ENCODE measurements at places on chromosomes 4 and X.

- peak; percentile 65 for DNase-seq
Observed at GRCh38 chr4:1720163-1720983, 750 bp downstream of the TMEM129 start.

- DNase-seq: no peak
Observed at GRCh38 chrX:112946227-112946626, 105.6 kb upstream of the AMOT start.

DNA sequence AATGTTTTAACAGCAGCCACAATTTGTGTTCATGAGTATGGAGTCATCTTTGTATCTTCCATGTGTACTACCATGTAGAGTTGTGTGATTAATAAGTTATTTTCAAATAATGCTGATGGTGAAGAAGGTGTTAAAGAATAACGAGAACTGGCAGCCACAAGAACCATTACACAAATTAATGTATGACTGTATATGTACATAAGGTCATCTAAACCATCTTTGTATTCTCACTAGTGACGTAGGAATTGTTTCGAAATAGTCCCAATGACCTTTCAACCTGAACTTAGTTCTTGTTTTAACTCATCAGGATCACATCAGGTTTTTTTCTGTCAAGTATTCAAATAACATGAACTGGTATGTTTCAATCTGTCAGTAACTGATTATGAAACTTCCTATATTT is 48.3 kb upstream of the NOCT start:
- DNase-seq: no peak

- no peak for DNase-seq
Observed at GRCh38 chrX:106932960-106933537, 12.8 kb downstream of the CLDN2 start.

DNA sequence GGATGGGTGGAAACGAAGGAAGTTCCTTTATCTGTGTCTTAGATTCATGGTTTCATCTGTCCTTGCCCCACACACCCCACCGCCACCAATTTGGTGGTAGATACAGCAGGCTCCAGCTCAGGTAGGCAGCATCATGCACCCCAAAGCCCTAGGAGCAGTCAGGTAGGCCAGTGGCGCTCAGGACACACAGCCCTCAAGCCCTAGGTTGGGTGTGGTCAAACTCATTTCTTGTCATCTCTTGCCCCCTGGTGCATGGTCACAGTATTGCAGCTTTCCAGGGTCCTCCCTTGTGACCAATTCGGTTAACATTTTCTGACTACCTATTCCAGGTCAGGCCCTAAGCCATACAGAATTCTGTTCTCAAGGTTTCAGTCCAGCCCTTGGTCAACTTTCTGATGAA is 14.5 kb upstream of the PRRG3 start:
- DNase-seq: peak; percentile 72

DNA sequence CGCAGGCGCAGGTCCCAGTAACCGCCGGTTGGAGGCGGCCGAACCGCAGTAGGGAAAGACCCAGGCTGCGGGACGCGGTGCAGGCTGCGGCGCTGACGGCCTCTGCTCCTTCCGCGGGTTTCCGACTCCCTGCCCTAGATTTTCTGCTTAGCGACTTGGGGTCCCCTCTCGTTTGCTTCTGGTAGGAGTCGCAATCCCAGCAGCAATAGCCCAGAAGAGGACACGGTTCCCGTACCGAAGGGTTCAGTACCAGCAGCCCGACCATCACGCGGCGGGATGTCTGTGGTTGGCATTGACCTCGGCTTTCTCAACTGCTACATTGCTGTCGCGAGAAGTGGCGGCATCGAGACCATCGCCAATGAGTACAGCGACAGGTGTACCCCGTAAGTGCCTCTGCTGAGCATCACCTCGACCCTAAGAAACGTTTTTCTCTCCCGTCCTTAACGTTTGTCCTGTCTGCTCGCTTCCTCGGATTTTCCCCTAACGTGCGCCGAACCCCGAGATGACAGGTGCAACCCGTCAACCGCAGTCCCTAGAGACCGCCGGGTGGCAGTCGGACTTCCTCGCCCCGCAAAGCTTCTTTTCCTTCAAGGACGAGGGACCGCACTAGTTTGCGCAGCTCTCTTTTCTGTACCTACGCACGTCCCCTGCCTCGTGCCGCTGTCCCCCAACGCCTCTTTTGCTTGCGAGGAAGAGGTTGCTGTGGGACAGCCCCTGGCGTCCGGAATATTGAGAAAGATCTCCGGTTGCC is at the start of gene HSPA4L:
Gene HSPA4L, plus strand, starts transcription at position 48 of the 751 bp plus-strand sequence. Its CDS starts 229 bp downstream, at position 277.
- DNase-seq: peak; percentile 56

GRCh38 chrX:5650904-5651303 is 577.8 kb downstream of the NLGN4X start:
- DNase-seq: no peak

DNA sequence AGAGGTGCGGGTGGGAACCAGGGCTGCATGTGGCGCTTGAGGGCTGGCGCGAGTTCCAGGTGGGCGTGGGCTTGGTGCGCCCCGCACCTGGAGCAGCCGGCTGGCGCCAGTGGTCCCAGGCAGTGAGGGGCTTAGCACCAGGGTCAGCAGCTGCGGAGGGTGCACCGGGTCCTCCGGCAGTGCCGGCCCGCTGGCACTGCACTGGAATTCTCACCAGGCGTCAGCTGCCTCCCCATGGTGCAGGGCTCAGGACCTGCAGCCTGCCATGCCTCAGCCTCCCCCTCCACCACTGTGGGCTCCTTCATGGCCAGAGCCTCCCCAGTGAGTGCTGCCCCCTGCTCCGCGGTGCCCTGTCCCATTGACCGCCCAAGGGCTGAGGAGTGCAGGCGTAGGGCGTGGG is 174.0 kb downstream of the ADAM29 start:
- no peak for DNase-seq

- no peak for DNase-seq
Observed at GRCh38 chr4:1996866-1997611, 11.7 kb downstream of the NELFA start.

DNA sequence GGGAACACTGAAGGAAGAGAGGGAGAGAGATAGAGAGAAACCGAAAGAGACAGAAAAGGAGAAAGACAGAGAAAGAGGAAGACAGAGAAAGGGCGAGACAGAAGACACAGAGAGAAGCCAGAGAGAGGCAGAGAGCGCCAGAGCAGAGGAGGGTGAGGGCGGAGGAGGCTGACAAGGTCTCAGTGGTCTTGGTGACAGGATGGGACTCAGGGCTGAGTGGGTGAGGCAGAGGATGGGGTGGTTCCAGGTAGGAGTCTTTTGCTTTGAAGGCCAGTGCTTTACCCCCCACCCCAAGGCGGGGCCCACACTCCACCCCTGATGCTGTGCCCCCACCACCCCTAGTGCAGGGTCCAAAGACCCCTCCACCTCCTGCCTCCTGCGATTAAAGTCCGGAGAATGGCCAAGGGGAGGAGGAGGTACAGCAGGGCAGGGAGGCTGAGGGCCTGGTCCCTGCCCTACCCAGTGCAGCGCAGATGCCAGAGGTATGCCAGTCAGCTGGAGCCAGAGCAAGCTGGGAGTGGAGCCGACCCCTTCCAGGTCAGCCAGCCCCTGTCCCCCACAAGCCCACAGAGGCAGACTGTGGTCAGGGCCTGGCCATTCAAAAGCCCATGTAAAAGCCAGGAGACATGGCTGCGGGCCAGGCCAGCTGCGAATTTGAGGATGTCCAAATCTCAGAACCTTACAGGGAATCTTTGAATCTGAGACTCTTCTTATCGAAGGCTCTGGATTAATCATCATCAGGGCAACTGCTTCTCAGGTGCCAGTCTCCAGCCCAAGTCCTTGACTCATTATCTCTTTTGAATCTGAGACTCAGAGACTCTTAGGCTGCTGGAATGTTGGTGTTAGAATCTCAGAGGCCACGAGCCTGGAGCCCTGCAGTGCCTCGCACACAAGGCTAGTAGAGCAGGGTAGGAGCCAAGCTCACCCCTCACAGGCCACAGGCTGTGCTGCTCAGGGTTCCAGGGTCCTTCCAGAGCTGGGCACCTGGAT is 758 bp downstream of the IQSEC2 start:
- no peak for DNase-seq

GRCh38 chrX:107207089-107207488 is 678 bp downstream of the DNAAF6 start:
- no peak for DNase-seq

DNA sequence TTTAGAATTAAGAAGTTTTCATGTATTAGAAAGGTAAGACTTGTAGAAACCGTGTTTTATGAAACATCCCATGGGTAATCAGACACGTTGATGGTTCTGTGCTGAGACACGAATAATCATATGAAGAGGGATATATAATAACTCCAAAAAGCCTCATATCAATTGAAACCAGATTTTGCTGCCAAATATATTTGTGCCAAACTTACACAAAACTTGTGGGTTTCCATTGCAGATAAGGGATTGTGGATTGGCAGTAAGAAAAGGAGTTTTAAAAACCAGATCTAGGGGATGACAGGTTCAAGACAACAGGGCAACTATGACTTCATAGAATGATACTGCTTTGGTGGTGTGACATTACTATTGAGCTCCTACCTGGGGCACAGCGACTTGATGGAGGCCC is 616.1 kb downstream of the BCOR start:
- no peak for DNase-seq

DNA sequence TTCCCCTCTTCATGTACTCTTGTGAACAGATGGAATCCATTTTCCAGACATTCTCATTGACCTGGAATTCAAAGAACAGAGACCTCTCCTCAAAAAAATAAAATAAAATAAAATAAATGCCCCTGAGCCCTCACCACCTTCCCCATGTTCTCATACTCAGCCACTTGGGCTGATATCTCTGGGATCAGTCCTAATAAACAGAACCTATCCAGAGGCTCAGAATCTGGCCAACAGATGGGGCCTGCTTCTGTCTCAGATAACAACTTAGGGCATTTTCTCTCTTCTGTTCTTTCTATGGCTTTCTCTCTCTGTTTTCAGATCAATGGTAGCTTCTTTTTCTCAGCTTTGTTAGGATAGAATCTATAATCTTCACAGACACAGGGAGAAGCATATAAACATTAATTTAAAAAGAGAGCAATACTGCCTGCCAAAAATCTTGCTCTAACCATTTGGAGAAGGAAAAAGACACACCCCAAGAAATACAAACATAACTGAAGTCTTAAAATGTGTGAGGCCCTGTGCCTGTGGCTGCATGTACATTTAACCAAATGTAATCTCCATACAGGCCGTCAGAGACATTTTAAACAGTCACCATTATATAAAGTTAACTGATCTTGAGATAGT is 907.1 kb downstream of the FAT4 start:
- no peak for DNase-seq

- DNase-seq: no peak
Observed at GRCh38 chr4:47519239-47519883, 34.3 kb downstream of the ATP10D start.

DNA sequence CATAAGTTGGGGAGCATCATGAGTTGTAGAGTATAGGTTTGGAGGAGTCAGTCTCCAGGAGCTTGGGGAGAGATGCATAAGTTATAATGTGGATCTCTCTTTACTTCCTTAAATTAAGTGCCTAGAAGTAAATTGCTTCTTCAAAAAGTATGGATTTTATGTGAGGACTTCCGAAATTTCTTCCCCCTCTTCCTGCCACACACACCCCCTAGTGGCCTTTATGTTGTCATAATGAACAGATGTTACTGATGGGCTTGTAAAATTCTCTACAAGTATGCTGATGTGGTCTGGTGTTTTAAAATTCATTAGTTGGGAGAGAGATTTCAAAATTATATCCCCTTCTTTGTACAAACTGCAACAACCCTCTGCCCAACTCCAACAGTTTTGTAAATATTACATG is 2.3 kb upstream of the METTL14 start:
- DNase-seq: no peak
